Fibroblast of the aortic adventitia (primary cell): ENCODE measurements at places on chromosomes 1 and 21. TPM values are rescaled to one million over a fixed set of nuclear protein-coding genes. Genes with fewer than 3 reads are reported as not detected.

AADACL4 gene
- total RNA-seq, result not detected in 2 replicates

LRRC8D gene
- 12.1 and 45.6 TPM in 2 replicates for total RNA-seq

OR2L3 gene
- total RNA-seq, result not detected in 2 replicates

CXADR gene
- 1.6 and 2.0 TPM in 2 replicates for total RNA-seq

LEMD1 gene
- total RNA-seq, result 0.36 TPM in 1 of 2 replicates, not detected in the other

ASTN1 gene
- under 0.01 and 0.16 TPM in 2 replicates for total RNA-seq

ANGPTL3 gene
- under 0.01 TPM in 1 of 2 replicates, not detected in the other for total RNA-seq

GRCh38 chr1:26784886-26785285 lies 2.9 kb upstream of the PIGV start:
- DNase-seq, result peak; percentile 31

GRCh38 chr1:78145105-78145580 lies 99.4 kb downstream of the GIPC2 start:
- peak; percentile 90 for DNase-seq

DNA sequence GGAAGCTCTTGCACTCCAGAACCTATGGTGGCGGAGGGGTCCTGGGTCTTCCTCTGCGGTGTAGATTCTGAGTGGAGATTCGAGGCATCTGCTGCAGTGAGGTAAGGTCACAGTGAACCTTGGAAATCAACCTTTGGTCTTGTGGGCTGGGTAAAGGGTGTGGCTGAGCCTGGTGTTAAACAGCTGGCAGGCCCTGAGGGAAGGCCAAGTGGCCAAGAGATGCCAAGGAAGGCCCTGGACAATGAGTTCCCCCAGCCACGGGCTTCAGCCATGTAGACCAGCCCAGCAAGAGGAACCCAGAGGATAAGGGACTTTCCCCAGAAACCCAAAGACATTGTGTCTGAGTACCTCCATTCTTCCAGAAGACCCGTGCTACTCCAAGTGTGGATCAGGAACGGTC lies 137.2 kb upstream of the ETS2 start:
- no peak for DNase-seq

- no peak for DNase-seq
Measured at GRCh38 chr1:3162322-3162882, 93.4 kb downstream of the PRDM16 start.

DNA sequence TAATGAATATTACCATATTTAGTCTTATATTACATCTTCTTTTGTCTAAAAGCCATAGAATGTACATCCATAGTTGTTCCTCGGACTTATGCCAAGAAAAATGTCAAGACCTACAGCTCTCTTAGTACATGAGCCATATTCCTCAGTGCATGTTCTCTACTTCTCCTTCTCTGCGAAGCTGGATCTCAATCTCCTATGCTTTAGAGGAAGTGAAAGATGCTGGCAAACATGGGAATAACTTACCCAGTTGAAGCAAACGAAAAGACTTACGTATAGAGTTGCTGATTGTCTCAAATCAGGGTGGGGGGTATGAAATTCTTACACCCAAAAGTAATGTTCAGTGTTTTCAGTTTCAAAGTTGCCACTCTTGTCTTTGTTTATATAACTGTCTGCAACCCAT lies 32.7 kb downstream of the OR13G1 start:
- no peak for DNase-seq

GRCh38 chr1:225942574-225942973 lies 1.6 kb upstream of the LEFTY2 start:
- no peak for DNase-seq

DNA sequence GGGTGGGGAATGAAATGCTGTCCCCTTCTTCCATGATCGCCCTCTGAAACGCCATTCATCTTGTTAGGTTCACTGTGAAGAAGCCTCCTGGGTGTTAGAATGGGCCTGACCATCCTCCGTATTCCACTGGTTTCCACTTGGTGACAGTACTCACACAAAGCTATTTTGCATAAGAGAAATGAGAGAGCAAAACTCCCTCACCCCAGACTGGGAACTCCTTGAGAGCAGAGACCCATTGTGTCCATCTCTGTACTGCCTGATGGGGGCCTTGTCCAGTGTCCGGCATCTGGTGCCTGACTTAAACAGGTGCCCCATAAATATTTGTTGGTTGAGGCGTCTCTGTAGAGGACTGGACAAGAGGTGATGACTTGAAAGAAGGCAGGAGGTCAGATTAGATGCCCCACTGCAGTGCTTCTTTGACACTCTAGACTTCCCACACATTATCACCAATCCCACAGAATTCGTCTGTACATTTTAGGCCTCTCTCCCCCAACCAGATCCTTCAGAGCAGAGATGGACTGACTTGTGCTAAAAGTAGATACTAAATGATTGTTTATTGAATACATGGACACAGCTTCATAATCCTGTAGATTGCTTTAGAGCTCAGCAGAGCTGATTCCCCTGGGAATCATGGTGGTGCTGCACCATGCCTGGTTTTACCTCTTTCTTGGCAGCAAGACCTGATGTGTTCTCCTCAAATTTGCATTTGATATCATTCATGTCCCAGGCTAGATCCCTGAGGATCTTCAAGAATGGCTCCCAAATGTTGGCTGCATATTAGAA lies 22.4 kb upstream of the KCNA2 start:
- DNase-seq, result no peak

- no peak for DNase-seq
Measured at GRCh38 chr1:173056365-173056764, 5.6 kb upstream of the TNFSF18 start.

DNA sequence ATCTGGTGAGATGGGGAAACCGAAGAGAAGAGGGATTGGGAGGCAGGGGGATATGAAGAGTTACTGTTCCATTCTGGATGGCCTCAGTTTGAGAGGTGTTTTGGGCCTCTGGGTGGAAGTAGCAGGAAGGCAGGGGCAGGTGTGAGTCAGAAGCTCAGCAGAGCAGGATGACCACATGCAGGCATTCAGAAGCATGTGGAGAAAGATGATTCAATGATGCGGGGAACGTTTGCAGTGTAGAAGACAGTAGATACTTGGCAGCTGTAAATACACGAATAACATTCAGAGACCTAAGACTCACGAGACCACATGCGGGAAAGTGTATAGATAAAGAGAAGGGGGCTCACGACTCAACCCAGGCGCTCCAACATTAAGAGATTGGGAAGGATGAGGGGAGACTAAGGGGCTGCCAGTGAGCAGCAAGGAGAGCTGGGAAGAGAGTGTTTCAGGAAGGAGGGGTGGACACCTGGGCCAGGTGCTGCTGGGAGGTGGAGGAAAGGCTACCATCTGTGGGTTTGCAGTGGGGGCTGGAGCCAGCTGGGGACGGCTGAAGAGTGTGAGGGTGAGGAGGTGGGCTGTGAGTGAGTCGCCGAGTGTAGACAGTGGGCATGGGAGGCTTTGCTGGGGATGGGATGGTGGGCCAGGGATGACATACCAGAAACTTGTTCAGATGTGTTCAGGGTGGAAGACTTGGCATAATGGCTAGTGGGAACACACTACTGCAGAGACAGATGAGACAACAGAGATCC lies 5.8 kb upstream of the EPS8L3 start:
- DNase-seq, result peak; percentile 48

GRCh38 chr1:173208146-173208545 lies 1.0 kb upstream of the TNFSF4 start:
- DNase-seq, result no peak

- peak; percentile 95 for DNase-seq
Measured at GRCh38 chr1:9561429-9561828, 22.2 kb downstream of the SLC25A33 start.

GRCh38 chr1:246569248-246570238 lies 3.3 kb downstream of the CNST start:
- DNase-seq, result no peak

GRCh38 chr1:75470448-75470847 lies 140.5 kb downstream of the SLC44A5 start:
- DNase-seq, result no peak

DNA sequence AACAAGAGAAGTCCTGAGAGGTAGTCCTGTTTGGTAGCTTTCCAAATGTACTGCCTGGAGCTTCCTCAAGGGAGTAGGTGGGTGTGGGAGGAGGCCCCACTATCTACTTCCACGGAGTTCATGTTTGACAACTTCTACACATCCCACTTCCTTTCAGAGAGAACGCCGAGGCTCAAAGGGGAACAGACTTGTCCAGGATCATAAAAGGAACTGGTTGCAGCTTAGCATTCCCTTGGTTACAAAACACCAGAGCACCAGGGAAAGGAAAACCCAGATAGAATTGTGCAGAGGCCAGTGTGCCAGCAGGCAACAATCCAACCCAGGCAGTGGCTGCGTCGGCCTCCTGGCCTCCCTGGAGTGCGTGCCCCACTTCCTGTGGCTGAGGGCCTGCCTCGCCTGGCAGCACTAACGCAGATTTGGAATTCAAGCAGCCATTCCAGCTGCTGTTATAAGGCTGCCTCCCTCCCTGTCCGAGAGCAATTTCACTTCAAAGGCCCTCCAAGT lies 4.2 kb upstream of the RAP1GAP start:
- DNase-seq, result peak; percentile 91

DNA sequence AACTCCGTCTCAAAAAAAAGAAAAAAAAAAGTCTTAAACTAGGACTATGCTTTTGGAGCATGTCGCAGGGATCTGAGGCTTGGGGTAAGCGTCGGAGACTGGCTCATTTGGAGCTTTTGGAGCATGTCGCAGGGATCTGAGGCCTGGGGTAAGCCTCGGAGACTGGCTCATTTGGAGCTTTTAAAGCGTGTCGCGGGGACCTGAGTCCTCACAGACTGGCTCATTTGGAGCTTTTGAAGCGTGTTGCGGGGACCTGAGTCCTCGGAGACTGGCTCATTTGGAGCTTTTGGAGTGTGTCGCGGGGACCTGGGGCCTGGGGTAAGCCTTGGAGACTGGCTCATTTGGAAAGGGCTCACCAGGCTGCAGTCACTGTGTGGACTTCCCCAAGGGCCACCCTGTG lies 13.6 kb upstream of the TSPEAR start:
- no peak for DNase-seq

GRCh38 chr1:36217670-36218069 lies 6.6 kb upstream of the THRAP3 start:
- peak; percentile 63 for DNase-seq

GRCh38 chr1:69737527-69738185 lies 169.9 kb downstream of the LRRC7 start:
- DNase-seq, result peak; percentile 85

DNA sequence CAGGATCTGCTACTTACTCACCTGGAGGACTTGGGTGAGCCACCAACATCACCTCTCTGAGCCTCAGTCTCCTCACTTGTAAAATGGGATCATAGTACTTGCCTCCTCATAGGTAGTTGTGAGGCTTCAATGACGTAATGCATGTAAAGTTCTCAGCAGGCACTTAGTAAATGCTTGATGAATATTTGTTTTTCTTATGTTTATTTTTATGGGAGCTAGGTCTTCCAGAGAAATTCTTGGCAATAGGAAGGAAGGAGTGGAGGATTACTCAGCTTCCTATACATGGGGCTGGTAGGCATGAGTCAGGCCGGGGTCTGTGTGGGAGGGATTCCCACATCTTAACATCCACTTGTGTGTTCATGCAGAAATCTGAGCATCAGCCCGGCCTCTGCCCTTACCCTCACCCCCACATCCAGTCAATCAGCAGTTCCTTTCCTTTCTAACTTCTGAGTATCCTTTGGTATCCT lies 95.4 kb upstream of the USP24 start:
- peak; percentile 97 for DNase-seq

- DNase-seq, result no peak
Measured at GRCh38 chr21:37557261-37557950, 190.8 kb downstream of the DYRK1A start.

DNA sequence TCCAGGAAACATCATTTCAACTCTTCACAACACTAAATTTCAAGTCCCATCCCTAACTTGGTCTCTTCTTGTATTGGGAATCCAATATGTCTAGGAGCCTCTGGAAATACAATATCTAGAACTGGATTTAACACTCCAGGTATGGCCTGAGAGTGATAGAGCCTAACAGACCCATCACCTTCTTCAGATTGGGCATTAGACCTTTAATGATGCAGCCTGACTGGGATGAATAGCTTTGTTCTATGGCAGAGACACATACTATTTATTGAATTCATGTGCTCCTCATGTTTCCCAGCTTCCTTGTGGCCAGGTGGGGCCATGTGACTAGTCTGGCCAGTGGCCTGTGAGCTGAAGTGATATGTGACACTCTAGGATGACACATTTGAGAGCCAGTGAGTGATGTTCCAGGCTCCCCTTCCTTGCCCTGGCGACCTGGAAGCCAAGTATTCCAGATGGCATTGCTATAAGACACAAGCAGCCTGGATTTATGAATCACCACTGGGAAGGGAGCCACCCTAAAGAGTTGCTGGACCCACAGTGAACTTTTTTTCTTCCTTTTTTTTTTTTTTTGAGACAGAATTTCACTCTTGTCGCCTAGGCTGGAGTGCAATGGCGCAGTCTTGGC lies 31.0 kb upstream of the POU3F1 start:
- DNase-seq, result peak; percentile 17

DNA sequence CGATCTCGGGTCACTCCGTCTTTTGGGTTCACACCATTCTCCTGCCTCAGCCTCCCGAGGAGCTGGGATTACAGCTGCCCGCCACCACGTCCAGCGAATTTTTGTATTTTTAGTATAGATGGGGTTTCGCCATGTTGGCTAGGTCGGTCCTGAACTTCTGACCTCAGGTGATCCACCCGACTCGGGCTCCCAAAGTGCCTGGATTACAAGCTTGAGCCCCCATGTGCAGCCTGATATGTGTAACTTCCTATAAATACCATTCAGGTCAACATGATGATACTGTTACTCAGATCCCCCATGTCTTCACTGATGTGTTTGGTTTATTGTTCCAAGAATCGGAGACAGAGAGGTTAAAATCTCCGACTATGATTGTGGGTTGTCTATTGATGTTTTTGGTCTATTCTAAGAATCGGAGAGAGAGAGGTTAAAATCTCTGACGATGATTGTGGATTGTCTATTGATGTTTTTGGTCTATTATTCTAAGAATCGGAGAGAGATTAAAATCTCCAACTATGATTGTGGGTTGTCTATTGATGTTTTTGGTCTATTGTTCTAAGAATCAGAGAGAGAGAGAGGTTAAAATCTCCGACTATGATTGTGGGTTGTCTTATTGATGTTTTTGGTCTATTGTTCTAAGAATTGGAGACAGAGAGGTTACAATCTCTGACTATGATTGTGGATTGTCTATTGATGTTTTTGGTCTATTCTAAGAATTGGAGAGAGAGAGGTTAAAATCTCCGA lies 17.0 kb downstream of the C1orf159 start:
- no peak for DNase-seq

GRCh38 chr1:207787776-207788175 lies 35.9 kb downstream of the CD46 start:
- DNase-seq, result no peak
